ENCODE measurements at places on chromosomes 5 and 9.

DNA sequence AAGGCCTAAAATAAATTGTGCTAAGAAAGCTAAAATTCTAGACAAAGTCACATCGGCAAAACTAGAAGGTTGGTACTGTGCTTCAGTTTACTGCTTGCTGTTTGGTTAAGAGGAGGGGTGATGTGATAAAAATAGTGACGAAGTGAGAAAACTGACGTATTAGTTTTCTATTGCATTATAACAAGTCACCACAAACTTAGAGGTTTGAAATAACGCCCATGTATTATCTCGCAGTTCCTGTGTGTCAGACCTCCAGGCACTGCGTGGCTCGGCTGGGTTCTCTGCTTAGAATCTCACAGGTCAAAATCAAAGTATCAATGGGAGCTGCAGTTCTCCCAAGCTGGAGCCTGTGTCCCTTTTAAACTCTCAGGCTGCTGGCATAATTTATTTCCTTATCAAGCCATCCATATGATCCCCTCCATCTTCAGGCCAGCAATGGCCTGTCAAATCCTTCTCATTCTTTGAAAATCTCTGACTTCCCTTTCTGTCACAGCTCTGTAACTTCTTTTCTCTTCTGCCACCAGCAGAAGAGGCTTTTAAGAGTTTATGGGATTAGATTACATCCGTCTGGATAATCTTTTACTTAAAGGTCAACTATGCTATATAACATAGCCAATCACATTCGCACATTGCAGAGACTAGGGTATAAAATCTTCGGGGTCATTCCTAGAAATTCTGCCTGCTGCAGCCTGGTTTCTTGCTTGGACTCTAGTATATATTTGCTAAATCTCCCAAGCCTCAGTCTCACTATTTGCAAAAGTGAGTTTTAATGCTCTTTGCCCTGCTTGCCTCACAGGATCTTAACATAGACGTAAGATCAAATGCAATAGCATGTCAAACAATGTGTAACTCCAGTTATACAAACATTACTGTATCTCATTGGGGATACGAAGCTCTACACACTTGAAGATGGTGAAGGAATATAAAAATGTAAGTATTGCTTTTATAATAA is 104.0 kb upstream of the CDKN2B start:
- DNase-seq: no peak

DNA sequence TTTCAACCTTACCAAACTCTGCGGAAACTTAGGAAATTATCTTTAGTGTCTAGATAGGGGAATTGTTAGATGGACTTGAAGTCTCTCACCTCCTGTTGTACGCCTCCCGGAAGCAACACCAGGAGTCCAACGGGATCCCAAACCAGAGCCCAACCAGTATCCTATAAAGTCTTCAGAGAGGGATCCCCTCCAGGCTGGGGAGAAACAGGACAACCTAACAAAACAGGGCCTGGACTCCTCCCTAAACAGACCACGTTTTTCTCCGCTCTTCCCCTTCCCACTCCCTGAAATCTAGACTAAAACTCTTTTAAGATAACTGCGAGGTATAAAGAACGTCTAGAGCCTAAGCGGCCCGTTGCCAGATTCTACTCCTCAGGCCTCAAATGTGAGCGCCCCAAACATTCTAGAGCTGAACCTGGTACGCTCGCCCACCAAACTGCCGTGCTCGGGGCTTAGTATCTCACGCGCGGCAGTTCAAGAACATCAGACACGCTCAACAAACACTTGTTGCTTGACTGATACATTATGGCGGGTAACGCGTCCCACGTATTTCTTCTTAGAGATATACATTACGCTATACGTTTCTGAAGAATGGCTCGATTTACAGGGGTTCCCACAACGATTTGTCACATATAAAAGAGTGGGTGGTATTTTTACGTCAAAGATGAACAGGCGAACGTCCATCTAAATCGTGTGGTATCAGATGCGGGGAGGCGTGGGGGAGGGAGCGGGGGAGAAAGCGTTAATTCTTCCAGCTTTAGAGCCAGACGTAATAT is 663 bp upstream of the SMIM27 start:
- no peak for DNase-seq

DNA sequence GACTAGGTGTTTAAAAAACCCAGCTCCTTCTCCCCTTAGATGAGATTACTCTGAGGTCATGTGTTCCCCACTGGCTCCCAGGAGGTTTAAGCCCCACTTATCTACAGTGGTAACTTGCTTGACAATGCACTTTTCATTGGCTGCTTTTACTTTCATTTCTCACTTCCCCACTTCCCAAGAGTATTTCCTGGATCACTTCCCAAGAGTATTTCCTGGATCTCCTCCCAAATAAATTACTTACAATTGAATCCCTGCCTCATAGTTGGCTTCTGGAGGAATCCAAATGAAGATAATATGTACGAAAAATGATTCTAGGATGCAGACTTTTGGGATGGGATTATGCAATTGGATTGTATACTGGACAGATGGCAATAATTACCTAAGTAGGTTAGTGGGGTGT is 47.1 kb upstream of the CHSY3 start:
- no peak for DNase-seq

DNA sequence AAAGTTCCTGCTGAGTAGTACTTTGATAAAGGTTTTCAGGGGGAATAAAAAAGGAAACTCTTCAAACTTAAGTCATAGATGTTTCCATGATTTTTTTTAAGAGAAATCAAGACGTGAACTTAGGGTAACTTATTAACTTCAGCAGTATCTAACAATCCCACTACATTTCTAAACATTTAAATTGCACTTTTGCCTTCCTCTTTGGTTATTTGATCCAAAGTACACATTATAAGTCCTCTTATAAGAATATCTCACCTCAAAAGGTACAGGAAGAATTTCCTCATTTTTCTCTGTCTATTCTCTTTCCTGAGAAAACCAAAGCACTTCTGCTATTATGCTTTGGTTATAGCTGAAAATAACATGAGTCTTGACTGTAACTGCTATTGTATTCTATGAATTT is 7.9 kb downstream of the PTPRD start:
- no peak for DNase-seq

DNA sequence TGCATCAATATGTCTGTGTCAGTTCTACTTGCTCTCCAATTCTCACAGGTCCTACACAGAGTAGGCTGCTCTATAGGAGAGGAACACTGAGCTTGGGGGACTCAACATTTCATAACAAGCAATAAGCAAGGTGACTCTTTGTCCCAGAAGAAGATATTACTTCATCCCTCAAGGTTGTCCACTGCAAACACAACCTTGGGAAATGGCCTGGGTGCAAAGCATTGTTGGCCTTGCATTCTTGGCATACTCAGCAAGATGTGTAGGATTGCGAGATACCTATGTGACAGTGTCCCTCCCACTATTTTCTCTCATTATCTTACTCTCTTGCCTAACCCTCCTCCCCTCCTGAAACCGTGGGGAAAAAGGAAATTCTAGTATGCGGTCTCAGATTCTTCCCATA is 169.8 kb upstream of the FREM1 start:
- DNase-seq: no peak

DNA sequence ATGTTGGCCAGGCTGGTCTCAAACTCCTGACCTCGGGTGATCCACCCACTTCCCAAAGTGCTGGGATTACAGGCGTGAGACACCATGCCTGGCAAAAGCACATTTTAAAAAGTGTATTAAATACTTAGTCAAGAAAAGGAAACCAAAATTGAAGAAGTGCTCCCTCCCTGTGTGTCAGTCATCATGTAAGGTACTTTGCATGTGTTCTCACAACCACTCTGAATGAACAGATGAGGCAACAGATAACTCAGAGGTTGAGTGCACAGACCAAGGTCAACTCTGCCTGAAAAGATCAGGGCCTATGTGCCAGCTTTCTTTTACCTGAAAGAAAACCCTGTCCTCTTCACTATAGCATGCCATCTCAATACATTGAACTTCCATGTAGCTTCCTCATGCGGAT is 289.7 kb downstream of the MRPS30 start:
- no peak for DNase-seq

DNA sequence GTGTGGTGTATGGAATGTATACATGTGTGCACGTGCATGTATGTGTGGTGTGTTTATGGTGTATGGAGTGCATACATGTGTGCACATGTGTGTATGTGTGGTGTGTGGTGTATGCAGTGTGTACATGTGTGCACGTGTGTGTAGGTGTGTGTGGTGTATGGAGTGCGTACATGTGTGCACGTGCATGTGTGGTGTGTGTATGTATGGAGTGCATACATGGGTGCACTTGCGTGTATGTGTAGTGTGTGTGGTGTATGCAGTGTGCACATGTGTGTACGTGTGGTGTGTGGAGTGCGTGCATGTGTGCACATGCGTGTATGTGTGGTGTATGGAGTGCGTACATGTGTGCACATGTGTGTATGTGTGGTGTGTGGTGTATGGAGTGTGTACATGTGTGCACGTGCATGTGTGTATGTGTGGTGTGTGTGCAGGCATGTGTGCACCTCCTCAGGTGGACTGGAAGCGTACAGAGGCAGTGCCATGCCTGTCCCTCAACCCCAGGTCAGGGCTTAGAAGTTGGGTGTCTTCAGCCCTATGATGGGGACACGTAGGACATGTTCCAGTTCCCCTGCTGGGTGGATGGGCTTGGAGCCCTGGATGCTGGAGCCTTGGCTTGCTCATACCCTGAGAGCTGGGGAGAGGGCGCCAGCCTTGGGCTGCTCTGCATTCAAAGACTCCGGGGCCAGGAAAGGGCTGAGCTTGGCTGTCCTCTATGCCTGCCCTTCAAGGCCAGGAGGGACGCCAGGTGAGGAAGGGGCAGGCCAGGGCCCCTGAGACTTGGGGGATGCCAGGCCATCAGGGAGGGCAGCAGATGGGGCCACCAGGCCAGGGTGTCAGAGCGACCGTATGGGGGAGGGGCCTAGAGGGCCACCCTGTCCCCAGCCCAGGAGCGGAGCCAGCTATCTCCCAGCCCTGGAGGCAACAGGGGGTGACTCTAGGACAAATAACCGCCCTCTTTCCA is 12.2 kb downstream of the MYMK start:
- no peak for DNase-seq

- no peak for DNase-seq
Measured at GRCh38 chr5:58988938-58989337, 406.1 kb downstream of the RAB3C start.

DNA sequence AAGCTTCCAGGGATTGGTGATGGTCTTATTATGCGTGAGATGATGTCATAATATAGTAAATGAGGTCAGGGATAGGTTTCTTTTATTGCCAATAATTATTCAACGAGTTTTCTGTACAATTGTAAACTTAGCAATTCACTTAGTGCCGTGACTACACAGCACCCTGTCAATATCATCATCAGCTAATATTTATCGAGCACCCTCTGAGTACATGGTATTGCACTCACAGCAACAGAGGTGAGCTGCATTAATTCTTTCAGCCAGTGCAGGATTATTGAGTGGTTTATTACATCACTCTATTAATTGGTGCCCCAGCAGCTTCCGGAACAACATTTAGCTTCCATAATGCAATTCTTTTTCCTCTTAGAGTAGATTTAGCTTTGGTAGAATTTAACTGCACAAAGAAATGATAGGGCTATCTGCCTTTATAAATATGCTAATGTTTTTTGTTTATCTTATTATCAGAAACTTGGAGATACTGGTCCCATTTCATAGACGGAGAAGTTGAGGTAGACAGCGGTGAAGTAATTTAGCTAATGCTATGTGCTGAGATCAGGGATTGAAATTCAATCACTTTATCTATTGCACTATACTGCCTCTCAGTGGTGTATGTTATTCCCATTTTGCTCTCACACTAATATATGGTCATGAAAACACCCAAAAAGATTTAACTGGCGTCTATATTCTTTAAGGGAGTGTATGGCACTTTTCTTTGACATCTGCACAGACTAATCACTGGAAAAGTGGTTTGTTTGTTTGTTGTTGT is 726.1 kb upstream of the WWC1 start:
- DNase-seq: no peak

- no peak for DNase-seq
Measured at GRCh38 chr5:129629575-129629974, 118.3 kb upstream of the MINAR2 start.

DNA sequence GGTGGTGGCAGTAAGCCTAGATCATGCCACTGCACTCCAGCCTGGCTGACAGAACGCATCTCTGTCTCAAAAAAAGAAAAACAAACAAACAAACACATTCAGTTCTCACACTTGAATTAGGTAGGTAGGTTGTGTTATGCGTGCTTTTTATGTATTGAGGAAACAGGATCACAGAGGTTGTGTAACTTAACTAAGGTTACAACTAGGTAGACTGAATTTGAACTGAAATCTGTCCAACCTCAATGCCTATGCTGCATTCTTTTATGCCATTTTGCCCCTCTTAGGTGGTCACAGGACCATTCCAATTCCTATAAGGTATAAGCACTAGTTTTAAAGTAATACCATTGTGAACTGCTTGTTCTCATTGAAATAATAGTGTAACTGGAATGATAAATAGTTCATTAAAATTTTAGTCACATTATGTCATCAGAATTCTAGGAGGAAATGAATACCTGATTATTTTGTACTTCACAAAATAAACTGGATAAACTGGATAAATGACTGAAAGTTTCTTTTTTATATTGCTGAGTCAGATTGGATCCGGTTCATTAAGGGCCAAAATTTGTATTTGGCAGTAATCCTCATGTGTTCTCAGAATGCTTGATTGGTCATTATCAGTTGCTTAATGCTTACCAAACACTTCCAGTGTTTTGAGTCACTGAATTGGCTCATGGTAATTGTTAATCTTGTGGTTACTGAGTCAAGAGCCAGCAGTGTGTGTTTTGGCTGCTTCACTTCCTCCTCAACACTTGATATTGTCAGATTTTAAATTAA is 7.1 kb downstream of the UBAP1 start:
- no peak for DNase-seq

DNA sequence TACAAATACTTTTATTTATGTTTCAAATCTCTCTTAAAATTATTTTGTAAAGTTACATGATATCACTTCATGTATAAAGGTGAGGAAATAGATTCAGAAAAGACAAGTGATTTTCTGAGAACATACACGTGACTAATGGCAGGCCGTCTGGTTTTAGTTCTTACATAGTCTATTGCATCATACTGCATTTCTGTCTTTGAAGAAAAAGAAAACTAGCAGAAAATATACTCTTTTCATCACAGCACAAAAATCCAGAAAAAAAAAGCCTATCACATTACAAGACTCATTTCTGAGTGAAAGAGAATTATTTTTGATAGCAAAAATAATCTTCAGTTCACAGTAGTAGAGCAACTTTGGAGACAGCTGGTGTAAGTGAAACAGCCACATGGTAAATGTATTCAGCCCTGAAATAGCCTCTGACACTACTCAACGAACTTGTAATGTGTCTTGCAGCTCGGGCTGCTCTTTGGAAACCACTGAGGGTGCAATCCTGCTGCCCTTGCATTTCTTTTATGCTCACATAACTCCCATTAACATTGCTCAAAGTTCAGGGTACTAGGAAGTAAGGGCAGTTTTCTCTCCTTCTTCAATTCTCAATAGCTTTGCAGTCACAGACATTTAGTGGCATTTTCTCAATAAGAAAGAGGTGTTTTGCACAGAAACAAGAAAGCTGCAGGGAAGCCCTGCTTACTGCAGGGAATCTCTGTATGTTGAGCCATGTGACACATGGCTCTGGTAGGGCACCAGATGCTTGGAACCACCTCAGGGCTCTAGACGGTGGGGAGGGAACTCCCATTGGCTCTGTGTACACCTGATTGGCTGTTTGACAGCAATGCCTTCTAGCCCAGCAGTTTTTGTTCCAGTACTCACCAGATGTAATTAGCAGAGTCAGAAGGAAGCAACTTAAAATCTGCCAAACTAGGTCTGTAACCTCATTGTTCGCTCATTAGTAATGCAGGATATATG is 845.3 kb upstream of the PTPRD start:
- DNase-seq: no peak

All from NT2/D1 (cell line).